ENCODE measurements at places on chromosomes 1 and 21. TPM values are rescaled to one million over a fixed set of nuclear protein-coding genes. Genes with fewer than 3 reads are reported as not detected.

DNA sequence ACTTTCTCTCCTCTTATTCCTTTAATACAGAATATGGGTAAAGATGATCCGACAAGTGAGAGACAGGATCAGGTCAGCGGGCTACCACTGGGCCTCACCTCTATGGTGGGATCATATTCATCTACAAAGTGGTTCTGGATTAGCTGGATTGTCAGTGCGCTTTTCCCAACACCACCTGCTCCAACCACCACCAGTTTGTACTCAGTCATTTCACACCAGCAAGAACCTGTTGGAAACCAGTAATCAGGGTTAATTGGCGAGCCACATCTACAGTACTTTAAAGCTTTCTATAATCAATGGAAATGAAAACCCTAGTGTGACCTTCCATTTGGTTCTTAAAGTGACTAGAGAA lies 643 bp downstream of the NRAS start:
- DNase-seq, result no peak

The MOB3C gene
- 6.6 TPM for total RNA-seq

The OXCT2 gene
- total RNA-seq, result 0.35 TPM

The C2CD2 gene
- total RNA-seq, result 17.2 TPM

Measured in H4 (cell line).